NCI-H2081 (cell line): ENCODE measurements at places on chromosomes 13 and 19.

GRCh38 chr19:10552510-10553053 is 8.9 kb downstream of the ATG4D start:
- no peak for DNase-seq

DNA sequence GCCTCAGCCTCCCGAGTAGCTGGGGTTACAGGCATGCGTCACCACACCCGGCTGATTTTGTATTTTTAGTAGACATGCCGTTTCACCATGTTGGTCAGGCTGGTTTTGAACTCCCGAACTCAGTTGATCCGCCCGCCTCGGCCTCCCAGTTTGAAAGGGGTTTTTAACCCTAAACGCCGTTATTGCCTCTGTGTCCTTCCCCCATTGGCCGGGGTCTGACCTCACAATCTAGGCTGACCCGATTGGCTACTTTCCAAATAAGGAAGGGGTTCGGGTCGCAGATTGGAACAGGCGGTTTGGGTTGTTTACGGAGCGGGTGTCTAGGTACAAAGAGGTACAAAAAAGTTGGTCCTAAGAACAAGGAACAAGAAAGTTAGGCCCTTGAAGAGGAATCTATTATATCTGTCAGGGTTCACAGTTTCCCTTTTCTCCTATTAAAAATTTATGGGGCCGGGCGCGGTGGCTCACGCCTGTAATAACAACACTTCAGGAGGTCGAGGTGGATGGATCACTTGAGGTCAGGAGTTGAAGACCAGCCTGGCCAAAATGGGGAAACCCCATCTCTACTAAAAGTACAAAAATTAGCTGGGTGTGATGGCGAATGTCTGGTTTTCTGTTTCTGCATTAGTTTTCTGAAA is 1.0 kb downstream of the ZNF253 start:
- peak; percentile 25 for DNase-seq

DNA sequence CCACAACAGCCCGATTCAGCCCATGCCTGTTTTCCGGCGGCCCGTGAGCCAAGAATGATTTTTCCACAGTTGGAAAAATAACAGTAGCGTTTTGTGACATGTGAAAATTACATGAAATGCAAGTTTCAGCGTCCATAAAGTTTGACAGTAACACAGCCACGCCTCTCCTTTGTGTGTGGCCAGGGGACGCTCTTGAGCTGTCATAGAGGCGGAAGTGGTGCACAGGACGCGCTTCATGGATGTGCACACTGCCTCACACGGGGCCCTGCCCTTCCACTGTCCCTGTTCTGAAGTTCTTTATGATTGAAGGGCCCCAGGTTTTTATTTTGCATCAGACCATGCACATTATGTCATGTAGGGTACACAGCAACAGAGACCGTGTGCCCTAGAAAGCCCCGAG is 12.4 kb upstream of the ELAVL1 start:
- no peak for DNase-seq

GRCh38 chr13:95091755-95092154 is 209.5 kb downstream of the ABCC4 start:
- no peak for DNase-seq

- DNase-seq: no peak
Measured at GRCh38 chr19:1754636-1755466, 1.5 kb downstream of the ONECUT3 start.

DNA sequence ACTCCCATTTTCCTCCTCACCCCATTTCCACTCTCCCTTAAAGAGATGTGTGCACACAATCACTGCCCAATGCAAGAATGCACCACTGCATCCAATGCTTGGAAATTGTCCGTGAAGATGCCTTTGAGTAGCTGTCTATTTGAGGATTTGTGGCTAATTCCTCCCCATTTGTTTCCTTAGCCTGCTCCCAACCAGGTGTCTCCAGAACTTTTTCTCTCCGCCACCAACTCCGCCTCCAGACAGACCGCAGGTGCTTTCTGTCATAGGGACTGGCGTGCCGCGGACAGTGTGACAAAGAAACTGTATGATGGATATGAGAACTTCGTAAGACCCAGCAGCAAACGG is 461 bp upstream of the TM9SF2 start:
- no peak for DNase-seq

DNA sequence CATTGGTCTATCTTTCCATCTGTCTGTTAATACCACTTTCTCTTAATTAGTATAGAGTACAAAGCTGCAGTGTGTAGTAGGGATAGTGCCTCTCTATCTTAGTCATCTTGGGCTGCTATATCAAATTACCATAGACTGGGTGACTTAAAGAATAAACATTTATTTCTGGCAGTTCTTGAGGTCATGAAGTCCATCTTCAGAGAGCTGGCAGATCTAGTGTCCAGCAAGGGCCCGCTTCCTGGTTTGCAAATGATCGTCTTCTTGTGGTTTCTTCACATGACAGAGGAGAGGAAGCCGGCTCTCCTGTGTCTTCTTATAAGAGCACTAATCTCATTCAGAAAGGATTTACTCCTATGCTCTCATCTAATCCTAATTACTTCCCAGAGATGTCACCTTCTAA is 6.1 kb downstream of the ZNF700 start:
- DNase-seq: no peak

DNA sequence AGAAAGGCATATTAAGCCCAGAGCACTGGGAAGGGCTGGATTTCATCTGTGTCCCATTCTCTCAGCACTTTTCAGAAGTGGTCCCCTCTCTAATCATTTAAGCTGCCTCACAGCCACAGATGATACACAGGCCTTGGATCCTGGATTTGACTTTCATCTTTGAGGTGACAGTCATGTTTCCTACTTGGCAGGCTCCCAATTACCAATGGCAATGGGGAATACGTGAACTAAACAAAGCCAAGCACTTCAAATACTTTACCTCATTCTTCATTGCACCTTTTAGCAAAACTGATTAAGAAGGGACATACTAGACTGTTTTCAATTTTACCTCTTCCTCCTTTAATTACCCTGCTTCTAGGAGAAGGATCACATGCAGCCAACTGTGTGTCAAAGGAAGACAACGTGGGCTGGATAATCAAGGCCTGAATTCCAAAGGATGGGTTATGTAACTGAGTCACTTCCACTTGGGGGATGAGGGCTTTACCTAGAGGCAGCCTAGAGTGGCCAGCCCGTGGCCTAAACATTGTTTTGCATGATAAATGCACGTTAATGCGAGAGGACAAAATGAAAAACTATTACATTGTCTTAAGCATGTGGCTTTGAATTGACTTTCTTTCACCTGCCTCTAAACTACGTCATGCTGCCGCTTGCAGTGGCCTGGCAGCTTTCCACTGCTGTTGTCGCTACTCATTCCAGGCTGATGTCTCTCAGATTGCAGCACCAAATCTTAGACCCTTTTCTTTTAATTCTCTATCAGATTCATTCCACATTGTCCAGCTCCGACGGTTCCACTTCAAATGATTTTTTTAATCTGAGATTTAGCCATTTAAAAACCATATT is 95.0 kb downstream of the KCTD12 start:
- DNase-seq: no peak

DNA sequence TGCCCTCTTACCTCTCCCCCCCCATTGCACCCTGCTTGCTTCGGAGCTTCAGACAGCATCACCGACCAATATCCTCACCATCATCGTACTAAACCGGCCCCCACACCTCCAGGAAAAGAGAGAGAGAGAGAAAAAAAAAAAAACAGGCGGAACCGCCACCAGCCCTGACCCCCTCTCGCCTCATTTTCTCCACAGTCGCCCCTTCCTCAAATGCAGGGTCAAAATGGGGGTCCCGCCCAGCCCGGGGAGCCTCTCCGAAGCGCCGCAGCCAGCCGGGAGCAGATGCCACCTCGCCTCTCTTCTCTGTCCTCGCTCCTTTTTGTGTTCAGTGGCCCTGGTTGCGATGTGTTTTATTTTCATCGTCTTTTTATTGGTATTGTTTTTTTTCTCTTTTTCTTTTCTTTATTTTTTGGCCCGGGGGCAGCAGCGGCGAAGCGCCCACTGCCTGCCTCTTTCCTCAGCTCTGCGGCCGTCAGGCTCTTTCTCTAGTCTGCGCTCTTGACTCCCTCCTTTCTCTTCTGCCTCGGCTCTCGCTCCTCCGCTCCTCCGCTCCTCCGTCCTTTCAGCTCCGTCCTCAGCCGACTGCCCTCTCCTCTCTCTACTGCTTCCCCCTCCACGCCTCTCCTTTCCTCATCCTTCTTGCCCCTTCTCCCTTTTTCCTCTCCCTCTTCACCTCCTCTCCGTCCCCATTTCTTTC is 41.4 kb downstream of the DEDD2 start:
- no peak for DNase-seq

DNA sequence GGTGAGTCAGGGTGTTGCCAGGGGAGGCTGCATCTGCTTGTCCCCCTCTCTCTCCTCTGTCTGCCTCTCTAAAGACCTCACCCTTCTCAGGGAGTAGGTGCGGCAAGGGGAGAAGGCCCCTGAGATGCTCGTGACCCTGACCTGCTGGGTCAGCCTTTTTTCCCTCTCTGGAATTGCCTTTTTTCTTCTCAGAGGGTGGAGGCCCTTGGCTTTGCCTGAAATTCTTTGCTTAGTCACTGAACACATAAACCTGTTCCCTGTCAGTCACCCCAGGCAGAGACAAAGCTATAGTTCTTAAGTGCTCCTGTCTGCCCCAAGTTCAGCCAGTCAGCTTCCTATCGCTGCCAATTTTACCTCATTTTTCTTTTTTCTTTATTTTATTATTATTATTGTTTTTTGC is 35.2 kb upstream of the PEG3 start:
- DNase-seq: no peak

GRCh38 chr19:50285833-50286232 is 43.3 kb downstream of the KCNC3 start:
- no peak for DNase-seq
